Fibroblast of pulmonary artery (primary cell): ENCODE measurements at places on chromosomes 7 and 10.

GRCh38 chr10:81969136-81969535 lies 94.1 kb downstream of the NRG3 start:
- no peak for DNase-seq

DNA sequence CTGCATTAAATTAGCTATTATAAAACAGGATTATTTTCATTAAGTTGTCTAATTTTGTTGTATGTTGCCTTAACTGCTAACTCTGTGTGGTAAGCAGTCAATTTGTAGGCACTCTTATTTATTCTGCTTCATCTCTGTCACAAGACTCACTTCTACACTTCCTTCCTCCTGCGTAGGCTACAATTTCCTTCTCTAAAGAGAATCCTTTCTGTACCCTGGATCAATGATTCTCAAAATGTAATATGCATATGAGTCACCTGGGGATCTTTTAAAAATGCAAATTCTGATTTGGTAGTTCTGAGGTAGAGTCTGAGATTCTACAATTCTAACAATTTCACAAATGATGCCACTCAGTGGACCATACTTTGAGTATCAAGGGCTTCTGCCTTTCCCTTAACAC lies 4.4 kb upstream of the UBE2D1 start:
- no peak for DNase-seq

DNA sequence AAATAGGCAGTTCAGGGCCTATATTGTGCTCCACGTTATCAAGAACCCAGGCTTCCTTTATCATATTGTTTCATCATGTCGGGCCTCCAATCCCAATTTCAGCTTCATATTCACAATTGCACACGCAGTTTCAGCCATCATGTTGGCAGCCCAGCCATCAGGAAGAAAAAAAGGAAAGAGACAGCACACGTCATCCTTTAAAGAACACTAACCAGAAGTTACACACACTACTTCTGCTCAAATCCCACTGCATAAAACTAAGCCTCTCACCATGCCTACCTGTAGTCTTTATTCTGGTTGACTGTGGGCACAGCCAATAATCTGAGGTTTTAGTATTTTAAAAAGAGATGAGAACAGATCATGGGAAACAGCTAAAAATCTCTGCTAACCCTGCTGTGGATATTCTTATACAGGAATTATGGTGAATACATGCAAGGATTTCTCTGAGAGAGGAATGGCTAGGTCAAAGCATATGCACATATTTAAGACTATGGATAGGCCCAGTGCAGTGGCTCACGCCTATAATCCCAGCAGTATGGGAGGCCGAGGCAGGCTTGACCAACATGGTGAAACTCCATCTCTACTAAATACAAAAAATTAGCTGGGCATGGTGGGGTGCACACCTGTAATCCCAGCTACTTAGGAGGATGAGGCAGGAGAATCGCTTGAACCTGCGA lies 534.4 kb downstream of the ETV1 start:
- DNase-seq: no peak

- DNase-seq: no peak
Observed at GRCh38 chr7:49563693-49564378, 209.6 kb upstream of the VWC2 start.

- no peak for DNase-seq
Observed at GRCh38 chr10:27911539-27911938, 87.3 kb downstream of the ODAD2 start.

DNA sequence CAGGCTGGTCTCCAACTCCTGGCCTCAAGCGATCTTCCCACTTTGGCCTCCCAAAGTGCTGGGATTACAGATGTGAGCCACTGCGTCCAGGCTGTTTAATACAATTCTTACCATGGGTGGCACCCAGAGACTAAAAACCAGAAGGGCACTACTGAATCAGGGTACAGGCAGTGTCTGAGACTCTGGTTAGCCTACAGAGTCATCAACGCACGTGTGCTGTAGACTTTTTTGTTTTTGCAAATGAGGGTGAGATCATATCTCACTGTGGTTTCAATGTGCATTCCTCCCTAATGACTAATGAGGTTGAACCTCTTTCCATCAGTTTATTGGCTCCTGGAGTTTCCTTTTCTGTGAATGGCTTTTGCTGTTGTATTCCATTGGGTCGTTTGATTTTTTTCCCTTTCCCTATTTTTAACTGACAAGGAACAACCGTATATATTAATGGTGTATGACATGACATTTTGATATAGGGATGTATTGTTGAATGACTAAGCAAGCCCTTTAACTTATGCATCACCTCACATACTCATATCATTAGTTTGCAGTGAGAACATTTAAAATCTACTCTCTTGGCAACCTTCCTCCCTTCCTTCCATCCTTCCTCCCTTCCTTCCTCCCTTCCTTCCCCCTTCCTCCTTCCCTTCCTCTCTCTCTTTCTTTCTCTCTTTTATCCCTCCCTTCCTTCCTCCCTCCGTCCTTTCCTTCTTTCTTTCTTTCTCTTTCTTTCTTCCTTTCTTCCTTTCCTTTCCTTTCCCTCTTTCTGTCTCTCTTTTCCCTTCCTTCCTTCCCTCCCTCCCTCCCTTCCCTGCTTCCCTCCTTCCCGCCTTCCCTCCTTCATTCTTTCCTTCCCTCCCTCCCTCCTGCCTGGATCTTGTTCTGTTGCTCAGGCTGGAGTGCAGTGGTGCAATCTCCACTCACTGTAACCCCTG lies 9.3 kb upstream of the TMEM270 start:
- DNase-seq: peak; percentile 95

GRCh38 chr7:76216381-76217082 lies 14.8 kb downstream of the SRRM3 start:
- no peak for DNase-seq

- DNase-seq: no peak
Observed at GRCh38 chr7:137846827-137847567, at the start of gene DGKI. Gene DGKI (minus strand): TSS chr7:137846974.

DNA sequence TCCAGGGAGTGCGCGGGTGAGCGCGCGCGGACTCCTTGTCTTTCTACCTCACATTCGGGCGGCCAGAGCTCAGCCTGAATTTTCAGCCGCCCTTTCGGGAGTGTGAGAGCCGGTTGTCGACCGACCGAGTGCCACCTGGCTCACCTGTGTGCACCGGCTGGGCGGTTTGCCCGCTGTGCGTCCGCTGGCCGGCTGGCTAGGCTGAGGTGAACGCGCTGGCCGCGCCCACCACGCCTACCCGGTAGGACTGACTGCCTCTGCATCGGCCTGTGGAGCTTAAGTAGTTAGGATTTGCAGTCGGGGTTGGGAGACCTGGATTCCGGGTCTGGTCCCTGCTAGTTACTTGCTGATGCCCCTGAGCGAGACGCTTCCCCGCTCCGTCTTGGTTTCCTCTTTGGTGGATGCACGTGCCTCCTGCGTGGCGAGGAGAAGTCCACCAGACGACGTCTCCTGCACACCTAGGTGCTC lies 553 bp downstream of the TSPAN15 start:
- no peak for DNase-seq

- peak; percentile 73 for DNase-seq
Observed at GRCh38 chr7:111639934-111640333, 77.6 kb upstream of the IMMP2L start.

GRCh38 chr10:24873281-24873683 lies 79.1 kb downstream of the PRTFDC1 start:
- DNase-seq: peak; percentile 98

DNA sequence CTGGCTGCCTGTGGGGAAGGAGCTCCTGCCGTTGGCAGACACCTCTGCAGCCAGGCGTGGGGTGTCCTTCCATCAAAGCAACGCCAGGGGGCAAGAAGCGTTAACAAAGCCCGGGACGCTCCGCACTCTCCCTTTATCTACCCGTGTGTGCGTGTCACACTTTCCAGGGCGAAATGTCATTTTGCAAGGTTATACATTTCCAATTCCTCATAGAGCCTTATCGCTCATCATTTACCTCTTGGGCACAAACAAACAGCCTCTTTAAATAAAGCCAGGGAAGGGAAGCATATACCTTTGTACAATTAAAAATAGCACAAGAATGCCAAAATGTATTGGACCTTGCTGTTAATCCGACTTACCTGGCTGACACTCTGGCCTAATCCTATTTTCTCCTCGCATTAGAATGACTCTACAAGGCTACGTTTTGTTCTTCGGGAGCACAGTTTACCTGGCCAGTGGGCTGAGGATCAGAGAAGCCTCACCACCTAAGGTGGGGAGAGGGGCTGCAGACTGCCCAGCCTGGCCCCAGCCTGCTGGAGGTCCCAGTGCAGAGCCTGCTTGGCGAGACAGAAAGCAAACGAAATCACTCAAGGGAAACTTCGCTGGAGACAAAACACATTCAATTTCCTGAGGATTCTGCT lies 77.6 kb upstream of the EN2 start:
- DNase-seq: peak; percentile 71

DNA sequence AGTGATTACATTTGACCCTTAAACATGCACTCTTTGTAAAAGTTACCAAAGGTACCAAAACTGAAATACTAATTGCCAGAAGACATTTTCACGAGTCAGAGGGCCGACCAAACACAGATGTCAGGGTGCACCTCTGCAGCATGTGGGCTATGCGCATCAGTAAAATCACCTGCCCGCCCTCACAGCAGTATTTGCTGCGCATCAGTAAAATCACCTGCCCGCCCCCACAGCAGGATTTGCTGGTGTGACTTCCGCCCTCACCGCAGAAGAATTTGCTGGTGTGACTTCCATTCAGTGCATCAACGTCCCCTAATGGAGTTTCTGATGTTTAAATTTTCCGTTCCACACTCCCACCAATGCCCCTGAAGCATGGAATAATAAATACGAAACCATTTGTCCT lies 202.9 kb downstream of the PTPRN2 start:
- DNase-seq: no peak

DNA sequence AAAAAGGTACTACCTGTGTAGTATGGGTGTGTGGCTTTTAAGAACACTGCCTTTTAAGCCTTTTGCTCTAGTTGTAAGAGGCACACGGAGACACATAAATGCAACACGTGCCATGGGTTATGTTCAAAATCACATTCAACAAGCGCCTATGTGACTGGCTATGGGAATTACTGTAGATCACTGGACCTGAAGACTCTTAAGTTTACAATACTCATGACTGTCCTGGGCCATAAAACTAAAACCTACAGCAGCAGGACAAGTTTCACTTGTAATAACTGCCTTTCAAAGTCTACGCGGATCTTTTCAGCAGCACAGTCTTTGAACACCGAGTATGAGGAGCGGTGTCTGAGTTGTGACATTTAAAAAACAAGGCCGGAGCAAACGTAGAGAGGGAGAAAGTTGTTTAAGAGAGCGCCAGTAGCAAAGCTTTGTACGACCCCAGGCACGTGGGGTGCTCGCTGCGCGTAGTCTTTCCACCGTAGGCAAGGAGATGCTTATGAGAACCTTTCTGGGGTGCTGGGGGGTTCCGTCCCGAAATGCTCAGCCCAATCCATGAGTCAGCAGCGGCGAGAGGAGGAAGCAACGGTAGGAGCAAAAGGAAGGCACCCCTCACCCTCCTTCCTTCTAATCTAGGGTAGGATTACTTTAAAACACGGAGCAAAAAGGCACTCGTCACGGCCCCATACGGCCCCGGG lies 662 bp downstream of the DNAJC2 start:
- DNase-seq: peak; percentile 33

DNA sequence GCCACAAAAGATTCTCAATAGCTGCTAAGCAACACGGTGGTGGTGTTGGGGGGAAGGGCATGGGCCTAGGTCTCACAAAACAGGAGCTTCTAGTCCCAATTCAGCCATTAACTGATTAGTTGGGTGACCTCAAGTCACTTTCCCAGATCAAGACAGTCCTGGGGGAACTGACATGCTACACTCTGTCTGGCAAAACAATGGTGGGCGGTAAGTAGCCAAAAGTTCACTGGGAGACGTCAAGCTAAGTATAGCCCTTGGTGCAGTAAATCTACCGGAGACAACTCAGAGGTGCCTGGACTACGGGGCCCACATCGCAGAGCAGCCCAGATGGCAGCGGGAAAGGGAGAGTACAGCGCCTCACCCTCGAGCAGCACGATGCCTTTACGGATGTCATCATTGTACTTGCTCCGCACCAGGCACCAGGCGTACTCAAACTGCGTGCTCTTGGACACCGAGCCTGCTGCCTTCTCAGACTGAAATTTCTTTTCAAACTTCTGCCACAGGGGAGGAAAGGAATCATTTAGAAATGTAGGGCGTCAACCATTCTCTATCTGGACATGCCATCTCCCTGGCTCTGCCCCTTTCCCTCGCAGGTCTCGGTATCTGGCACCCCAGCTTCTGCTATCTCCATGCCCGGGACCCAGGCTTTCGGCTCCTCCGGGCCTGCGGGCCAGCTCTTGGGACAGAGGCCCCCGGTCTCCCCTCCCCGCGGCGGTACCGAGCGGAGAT lies 1.1 kb downstream of the FIS1 start:
- DNase-seq: peak; percentile 35

- DNase-seq: no peak
Observed at GRCh38 chr10:100359529-100360150, 12.6 kb downstream of the SCD start.

- DNase-seq: no peak
Observed at GRCh38 chr10:77007834-77008233, 629.8 kb downstream of the KCNMA1 start.

DNA sequence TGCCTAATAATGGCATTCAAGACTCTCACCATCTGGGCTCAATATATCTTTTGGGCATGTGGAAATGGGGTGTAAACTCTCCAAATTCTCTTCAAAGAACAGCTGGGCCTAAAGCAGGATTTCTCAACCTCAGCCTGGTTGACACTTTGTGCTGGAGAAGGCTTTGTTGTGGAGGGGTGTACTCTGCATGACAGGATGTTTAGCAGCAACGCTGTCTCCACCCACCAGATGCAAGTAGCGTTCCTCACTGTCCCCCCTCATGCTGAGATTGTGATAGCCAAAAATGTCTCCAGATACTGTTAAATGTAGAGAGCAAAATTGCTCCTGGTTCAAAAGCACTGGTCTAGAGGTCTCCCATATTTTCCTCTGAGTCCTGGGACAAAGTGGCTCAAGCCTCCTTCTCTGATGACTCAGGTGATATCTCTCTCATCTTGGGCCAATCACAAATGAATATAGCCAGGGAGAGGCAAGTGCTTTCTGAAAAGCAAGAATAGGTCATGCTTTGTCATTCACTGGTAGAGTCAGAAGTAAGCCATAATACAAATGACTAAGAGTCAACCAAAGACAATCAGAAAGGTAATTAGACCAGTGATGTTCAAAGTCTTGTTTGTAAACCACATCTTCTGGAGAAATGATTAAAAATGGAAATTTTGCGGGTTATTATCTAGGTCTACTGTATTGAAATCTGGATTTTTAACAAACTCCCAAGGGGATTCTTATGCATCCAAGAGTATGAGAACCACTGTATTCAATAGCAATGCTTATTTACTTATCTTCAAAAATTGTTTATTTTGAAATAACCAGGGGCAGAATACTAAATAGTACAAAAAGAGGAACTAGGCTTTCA lies 330.8 kb downstream of the PTEN start:
- DNase-seq: no peak

DNA sequence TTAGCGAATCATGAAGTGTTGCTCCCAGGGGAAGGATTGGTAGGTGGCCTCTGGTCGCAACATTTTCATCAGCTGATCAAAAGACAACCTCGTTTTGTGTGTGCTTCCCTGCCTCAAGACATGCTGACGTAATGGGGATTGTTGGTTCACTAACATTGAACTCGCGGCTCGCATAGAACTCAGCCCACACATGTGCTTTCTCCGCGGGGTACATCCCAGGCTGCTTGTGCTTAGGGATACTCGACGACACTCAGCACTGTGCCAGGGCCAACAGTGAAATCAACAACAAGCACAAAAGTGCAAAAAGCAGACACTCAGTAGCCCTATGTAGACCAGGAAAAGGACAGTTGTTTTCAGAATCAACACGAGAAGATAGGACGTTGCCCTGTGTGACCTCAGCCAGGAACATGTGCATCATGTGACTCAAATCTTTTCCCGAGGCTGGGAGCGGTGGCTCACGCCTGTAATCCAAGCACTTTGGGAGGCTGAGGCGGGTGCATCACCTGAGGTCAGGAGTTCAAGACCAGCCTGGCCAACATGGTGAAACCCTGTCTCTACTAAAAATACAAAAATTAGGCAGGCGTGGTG lies 20.8 kb downstream of the WIPI2 start:
- no peak for DNase-seq
